Activated naive CD4-positive, alpha-beta T cell (primary cell): ENCODE measurements at places on chromosomes 12 and 14.

- DNase-seq: no peak
Observed at GRCh38 chr12:56715798-56716197, 9.3 kb downstream of the NACA start.

GRCh38 chr12:4286228-4286627 is 12.7 kb downstream of the CCND2 start:
- DNase-seq: no peak

DNA sequence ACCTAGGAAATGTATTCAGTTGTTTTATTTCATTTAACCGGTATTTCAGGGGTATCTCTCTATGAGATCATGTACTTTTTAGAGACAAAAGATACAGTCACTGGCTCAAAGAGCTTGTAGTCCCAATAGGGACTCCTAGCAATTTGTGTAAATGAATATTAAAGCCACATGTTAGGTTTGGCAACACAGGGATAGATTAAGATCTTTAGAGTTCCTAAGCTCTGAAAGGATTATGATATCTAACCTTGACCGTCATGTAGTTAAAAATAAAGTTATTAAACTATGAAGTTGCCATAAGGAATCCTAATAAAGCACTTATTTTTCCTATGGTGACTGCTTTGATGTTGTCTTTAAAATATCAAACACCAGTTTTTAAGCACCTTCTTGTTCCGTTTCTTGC is 100.4 kb upstream of the FGD4 start:
- DNase-seq: no peak

- no peak for DNase-seq
Observed at GRCh38 chr12:13841358-13841757, 140.0 kb downstream of the GRIN2B start.

- no peak for DNase-seq
Observed at GRCh38 chr12:42129595-42130204, 15.0 kb downstream of the GXYLT1 start.

GRCh38 chr12:111412830-111413441 is 7.2 kb downstream of the SH2B3 start:
- DNase-seq: no peak

DNA sequence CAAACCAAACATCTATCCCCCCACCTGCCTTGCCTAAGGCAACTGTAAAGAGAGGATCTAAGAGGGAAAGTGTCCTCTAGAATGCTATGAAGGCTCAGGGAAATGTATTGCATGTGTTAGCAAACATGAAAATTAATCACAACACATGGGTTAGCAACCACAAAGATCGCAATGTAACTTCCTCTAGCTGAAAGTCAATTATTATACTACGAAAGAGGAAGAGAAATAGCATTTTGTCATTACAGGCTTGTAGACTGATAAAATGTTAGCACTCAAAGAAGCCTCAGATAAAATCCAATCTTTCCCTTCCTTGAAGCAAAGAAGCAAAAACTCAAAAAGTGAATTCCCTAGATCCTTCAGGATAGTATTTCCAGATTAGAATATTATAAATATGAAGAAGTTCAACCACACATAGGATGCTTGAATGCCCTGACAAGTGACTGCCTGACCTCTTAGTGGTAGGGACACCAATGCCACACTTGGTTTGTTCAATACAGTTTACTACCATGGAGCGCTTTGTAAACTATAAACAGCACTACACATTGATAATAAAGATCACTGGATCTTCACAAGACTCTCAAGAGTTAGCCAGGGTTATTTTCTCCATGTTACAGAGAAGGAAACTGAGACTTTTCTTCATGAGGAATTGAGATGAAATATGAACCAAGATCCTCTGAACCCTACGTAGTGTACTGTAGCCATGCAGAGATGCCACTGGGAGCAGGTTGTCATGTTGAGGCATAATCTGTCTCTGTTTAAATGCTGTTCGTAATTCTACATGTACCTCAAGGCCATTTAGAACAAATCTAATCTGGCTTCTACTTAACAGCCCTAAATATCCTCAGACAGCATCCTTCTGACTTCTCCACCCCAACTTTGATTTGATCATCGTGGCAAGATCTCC is 100.7 kb downstream of the ITPR2 start:
- no peak for DNase-seq

- DNase-seq: no peak
Observed at GRCh38 chr12:57591782-57592325, 862 bp downstream of the PIP4K2C start.

- no peak for DNase-seq
Observed at GRCh38 chr12:95380997-95381786, 92.8 kb upstream of the METAP2 start.

GRCh38 chr12:10584415-10584814 is 29.0 kb downstream of the MAGOHB start:
- DNase-seq: no peak

GRCh38 chr12:130989391-130989790 is 35.7 kb downstream of the ADGRD1 start:
- no peak for DNase-seq

GRCh38 chr14:61481701-61482100 is 160.3 kb downstream of the PRKCH start:
- DNase-seq: no peak

DNA sequence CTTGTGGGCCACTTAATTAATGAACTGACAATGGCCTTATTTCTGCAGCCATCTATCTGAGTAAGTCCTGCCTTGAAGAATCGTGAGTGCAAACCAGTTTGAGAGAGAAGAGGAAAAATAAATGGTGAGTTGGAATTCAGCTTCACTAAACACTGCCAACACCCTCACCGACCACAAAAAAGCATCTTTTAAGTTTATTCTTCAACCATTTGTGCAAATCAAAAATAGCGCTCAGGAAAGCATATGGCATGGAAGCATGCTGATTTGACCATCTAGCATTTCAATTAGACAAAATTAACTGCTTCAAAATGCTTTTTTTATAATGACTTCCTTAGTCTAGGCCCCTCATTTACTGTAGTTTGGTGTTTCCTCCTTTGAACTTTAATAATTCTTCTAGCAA is 294.0 kb downstream of the PPFIA2 start:
- DNase-seq: no peak

- DNase-seq: no peak
Observed at GRCh38 chr12:8696442-8697090, 1.2 kb upstream of the RIMKLB start.

DNA sequence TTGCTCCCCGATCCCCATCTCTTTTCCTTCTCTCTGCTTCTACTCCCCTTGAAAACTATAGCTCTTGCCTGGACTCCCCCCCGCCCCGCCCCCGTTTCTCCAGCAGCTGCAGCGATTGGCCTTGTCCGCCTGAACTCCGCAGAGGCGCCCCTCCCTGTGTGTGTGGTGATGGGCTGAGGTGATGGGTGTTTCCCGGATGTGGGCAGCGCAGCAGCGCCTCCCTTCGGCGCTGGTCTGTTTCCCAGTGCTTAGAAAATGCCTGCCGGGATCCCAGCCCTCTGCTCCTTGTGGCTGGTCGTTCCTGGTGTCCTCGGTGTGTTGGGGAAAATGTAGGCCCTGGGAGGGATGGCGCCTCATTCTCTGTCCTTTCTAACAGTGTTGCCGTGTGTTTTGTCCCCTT is 43.3 kb downstream of the GALNT8 start:
- DNase-seq: no peak

- no peak for DNase-seq
Observed at GRCh38 chr12:13173012-13173932, 23.3 kb upstream of the EMP1 start.

DNA sequence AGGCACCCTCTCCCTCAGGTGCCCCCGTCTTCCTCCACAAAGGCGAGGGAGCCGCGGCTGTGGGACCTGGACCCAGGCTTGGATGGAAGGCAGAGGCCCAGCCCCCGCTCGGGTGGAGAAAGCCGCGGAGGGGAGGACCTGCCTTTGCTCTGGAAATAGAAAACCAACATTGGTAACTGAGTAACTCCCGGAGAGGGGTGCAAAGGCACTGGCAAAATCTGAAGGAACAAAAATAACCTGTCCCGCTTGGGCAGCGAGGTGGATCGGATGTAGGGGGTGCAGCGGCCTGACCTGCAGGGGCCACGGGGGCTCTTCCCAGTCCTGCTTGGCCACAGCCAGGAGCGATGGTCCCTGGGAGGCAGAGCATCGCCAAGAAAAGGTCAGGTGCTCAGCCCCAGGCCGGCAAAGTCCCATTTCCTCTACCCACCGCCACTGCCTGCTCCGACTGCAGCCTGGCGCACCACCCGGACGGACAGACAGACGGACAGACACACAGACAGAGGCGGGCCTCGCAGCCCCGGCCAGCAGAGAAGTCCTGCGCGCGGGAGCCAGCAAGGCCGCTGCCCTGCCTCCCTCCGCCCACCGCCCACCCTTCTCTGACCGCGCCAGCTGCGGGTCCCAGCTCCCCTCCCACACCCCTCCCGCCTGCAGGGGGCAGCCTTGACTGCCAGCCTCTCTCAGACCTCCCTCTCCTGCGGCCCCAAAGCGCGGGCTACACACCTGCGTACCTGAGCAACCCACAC is 21.4 kb upstream of the TMEM106C start:
- peak; percentile 40 for DNase-seq

DNA sequence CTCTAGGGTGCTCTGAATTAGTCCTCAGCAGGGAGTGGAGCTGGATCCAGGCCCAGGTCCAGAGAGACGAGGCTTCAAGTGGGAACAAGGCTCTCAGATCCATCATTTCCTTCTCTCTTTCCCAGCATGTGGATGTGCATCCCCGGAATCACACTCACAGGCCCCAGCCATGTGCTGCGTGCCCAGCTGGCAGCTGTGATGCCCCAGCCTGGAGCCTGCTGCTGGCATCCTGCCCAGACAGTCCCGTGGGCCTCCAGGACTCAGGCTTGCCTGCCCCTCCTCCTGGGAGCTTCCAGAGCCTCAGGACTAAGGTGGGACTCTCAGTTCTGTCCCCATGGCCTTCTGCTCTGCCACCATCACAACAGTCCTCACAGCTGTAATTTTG is 6.2 kb upstream of the KRT84 start:
- no peak for DNase-seq

DNA sequence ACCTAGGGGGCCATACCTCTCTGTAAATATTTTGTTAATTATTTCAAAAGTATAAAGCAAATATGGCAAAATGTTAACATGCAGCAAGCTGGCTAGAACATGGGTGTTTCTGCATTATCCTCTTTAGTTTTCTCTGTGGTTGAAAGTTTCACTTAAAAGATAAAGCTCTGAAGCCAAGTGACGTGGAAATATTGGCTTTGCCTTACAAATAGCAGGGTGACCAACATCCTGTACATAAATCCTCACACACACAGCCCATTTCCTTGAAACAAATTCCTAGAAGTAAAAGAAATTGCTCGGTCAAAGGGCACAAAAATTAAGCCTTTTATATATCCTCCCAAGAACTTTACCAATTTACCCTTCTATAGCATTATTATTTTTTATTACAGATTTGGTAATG is 10.6 kb upstream of the VWF start:
- no peak for DNase-seq

DNA sequence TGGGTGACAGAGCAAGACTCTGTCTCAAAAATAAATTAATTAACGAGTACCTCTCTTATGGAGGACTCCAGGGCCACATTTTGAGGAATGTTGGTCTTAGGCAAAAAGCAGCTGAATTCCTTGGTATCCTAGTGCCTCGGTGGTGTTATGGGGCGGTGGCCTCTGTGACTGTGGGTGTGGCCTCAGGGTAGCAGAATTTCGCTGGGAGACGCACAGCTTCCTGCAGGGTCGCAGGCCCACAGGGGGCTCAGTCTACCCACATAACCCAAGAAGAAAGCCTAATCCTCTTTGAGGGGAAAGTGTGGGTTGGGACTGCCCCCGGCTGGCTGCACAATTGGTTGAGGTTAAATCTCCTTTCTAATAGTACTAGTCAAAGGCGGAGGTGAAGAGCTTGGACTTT is 11.2 kb upstream of the SERPINA4 start:
- no peak for DNase-seq
